Activated effector memory CD4-positive, alpha-beta T cell treated with anti-CD3 and anti-CD28 coated beads, Interleukin-2, amount 50 U/mL, for 16 hours (primary cell): ENCODE measurements at places on chromosomes 6 and 20.

- no peak for DNase-seq
Observed at GRCh38 chr6:35943390-35943789, 22.5 kb upstream of the SRPK1 start.

DNA sequence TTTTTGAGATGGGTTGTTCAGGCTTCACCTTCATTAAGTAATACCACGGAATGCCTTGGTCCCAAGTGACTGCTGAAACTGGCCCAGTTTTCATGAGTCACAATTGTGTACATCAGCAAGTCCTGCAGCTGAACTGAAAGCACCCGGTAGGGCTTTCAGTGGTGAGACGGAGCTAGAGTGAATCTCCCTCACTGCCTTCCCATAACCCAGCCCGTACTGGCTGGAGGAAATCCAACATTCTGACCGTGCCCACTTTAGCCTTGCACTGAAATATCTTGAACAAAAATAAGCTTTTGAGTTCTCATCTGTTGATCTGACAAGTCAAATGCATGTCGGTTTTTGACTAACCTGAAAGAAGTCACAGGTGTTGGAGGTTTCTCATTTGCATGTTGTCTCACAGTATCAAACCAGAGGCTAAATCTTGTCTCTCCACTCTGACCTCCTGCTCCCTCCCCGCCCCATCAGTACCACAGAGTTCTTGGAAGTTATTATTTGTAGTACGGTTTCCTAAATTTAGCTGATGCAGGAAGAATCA is 35.9 kb downstream of the DUSP22 start:
- no peak for DNase-seq

GRCh38 chr20:49452011-49452482 is 30.4 kb downstream of the KCNB1 start:
- no peak for DNase-seq

- DNase-seq = no peak
Observed at GRCh38 chr6:56956491-56956890, 1.6 kb downstream of the BEND6 start.

- no peak for DNase-seq
Observed at GRCh38 chr6:33787346-33787953, 1.5 kb downstream of the LEMD2 start.

DNA sequence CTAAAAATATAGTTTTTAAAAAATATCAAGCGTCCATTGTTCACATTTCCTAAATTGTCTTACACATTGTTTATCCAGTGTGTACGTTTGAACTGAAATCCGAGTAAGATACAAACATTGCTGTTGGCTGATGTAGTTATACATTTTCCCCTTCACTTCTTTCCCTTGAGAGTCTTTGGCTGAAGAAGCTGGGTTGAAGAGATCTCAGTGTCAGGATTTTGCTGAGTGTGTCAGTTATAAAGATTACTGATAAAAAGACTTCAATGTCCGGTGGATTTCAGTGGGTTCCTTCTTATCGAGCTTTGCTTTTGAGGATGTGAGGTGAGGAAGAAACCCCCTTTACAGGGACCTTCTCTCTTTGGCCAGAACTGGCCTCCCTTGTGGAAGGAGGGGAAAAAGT is 20.5 kb downstream of the RFPL4B start:
- DNase-seq = no peak

DNA sequence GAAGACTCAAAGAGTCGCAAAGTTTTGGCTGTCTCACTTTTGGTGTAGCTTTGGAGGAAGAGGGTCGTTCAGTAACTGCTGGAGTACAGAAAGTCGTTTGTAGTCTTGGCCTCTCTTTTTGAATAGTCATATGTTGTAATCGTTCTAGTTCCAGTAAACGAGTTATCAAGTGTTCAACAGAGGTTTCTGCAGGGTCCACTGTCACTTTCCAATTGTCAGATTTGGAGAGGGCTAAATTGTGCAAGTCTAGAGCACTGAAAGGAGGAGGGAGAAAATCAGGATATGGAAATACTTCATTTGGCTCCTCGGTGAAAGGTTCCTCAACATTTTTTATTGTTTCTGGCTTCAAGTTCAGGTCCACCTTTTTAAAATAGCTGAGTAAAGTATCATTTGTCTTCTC is 9.7 kb downstream of the FAM217A start:
- no peak for DNase-seq

- no peak for DNase-seq
Observed at GRCh38 chr6:31831350-31832215, 4.0 kb downstream of the HSPA1B start.

- DNase-seq = peak; percentile 71
Observed at GRCh38 chr6:29553268-29554057, 6.1 kb downstream of the UBD start.

GRCh38 chr6:88680654-88681053 is 282.8 kb downstream of the RNGTT start:
- no peak for DNase-seq

GRCh38 chr20:3646067-3646440 is 17.1 kb downstream of the GFRA4 start:
- no peak for DNase-seq

DNA sequence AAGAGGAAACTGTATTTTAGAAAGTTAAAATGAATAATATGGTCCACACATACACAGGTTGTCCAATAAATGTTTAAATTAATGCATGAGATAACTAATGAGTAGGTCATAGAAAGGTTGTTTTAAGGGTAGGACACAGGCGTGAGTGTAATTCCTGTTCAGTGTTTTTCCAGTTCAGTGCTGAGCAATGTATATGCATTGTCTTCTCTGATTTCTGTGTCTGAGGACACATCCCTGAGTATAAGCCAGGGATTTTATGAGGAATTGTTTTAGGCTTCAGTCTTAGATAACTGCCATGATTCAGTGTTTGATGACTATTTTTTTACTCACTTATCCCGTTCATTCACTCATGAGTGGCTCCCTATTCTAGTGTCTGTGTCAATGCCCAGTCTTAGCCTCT is 298.5 kb upstream of the TBX18 start:
- DNase-seq = no peak

GRCh38 chr6:38221251-38221650 is 401.7 kb downstream of the ZFAND3 start:
- no peak for DNase-seq

DNA sequence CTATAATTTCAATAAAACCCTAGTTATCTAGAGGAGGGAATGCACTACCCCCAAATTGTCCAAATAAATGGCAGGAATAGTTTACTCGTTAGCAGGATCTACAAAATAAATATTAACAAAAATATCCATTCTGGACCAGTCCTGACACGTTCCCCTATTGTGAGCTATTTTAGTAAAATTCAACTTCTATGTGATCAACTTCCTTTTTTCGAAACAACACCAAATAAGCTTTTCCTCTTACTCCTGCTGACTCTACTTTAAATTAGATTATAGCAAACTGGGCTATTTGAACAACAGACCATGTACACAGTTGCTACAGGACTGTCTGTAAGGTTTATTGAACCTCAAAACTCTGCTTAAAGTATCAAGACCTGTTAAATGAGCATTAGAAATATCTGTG is 154.3 kb downstream of the IPCEF1 start:
- no peak for DNase-seq

GRCh38 chr20:58714923-58715351 is 22.3 kb downstream of the NPEPL1 start:
- DNase-seq = peak; percentile 49

GRCh38 chr6:36873115-36873514 is 1.5 kb downstream of the PPIL1 start:
- DNase-seq = no peak

GRCh38 chr6:26254724-26255123 is 110.3 kb upstream of the BTN3A2 start:
- DNase-seq = no peak

- peak; percentile 50 for DNase-seq
Observed at GRCh38 chr6:158043008-158043407, 61.3 kb downstream of the SYNJ2 start.

GRCh38 chr6:72534236-72534635 is 87.6 kb upstream of the KCNQ5 start:
- no peak for DNase-seq

GRCh38 chr6:151723152-151723551 is 84.3 kb upstream of the ESR1 start:
- DNase-seq = peak; percentile 65

DNA sequence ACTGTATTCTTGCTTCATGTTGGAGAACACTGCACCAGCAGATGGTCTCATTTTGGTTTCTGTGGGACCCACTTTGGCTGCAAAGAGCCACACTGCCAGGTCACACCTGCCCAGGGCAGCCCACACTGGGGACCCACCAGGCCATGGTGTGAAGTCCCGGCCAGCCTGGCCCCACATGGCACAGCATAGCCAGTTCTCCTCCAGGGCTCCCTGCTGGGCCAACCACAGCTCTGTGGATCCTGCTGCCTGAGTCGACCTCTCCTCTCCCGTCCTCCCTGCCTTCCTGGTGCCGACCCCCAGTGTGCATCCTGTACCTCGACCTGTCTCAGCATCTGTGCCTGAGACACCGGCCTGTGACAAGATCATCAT is 3.0 kb downstream of the ARFRP1 start:
- DNase-seq = no peak

- DNase-seq = no peak
Observed at GRCh38 chr6:95846652-95847051, 169.1 kb upstream of the FUT9 start.

GRCh38 chr6:5681480-5681879 is 325.2 kb downstream of the NRN1 start:
- DNase-seq = no peak

DNA sequence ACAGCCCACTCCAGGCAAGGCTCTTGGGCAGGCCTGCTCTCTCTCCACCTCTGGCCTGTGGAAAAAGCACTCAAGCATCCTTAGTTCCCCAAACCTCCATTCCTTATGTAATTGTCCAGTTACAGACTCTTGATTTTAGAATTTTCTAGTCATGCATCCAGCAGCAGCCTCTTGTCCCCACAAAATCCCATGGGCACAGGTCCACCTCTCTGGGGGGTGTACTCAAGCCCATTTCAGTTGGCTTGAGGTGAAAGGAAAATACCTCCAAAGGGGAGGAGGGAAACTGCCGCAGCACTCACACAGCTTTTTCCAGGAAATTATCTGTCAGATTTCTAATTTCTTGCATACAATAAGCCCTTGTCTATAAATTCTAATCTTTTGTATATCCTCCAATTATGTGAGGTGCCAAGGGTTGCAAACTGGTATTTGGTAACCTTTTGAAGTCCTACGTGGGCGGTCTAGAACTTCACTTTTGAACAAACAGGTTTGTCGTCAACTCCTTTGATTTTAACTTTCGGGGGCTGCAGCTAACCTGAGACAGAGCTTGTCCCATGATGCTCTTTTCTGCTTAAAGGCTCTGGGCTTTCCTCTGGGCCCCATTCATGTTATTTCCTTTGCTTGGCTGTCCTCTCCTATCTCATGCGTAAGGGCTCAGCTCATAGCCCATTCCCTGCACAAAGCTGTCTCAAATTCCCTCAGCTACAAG is 104.7 kb upstream of the CEP85L start:
- DNase-seq = no peak

- DNase-seq = no peak
Observed at GRCh38 chr20:39042279-39043150, 80.4 kb downstream of the DHX35 start.

GRCh38 chr6:11362564-11362963 is 130.1 kb upstream of the NEDD9 start:
- no peak for DNase-seq

GRCh38 chr6:85044361-85044760 is 280.0 kb upstream of the TBX18 start:
- no peak for DNase-seq

GRCh38 chr20:32779500-32780211 is 17.5 kb downstream of the DNMT3B start:
- DNase-seq = no peak

DNA sequence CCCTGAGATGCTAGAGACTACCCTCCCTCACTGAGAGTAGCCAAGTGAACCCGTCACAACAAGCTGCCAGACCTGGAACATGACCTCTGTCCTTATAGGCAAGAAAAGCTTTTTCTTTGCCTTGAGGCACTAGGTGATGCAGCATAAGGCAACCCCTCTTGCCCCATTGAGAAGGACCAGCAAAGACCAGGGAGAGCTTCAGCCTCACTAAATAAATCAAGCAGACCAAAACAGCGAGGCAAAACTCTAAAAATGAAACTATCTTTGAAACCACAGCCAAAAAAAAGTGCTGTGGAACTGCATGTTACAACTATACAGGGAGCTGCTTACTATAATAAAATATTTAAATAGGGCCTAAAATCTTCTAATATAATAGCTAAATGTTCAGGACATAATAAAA is 62.6 kb upstream of the FAM83B start:
- DNase-seq = no peak

DNA sequence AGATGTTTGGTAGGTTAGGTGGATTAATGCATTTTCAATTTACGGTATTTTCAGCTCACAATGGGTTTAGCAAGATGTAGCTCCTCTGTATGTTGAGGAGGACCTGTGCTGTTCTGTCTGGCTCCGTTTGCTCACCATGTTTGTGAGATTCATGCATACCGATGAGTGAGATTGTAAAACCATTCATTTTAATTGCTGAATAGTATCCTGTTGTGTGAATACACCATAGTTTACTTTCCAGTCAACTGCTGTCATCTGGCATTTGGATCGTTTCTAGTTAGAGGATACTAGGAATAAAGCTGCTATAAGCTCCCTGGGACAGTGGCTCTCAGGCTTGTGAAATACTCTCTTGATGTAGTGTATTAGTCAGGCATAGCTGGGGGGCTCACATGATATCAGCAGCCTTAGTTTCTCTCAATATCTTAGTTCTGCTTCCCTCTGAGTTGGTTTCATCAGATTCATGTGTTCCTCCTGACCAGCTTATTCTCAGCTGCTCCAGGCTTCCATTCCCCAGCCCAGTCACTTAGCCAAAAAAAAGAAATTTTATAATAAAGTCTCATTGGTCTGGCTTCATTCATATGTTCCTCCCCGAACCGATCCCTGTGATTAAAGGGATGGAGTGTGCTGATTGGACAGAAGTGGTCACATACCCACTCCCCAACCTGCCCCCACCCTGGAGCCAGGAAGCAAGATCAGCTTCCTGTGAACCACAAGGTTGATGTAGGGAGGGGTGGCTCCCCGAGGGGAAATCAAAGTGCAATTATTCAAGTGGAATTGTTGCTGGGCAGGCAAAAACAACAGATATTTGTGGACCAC is 10.9 kb upstream of the B4GALT5 start:
- DNase-seq = peak; percentile 54

DNA sequence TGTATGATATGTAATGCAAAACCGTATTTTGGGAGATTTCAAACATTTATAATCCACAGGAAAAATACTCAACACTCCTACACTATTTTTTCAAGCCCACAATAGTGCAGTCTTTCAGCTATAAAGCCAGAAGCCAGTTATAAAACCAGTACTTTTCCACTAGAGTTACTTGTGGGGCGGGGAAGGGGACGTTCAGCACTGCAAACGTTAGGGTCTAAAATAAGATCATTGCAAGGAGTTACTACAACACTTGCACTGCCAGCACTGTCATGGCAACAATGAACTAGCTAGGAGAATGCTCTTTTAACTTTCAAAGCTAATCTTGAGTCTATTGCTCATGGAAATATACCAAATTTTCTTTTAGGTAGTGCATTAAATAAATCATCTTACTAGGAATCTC is 14.7 kb downstream of the SESN1 start:
- DNase-seq = no peak
